Cerebellar nuclear complex (tissue), 1 donor: ENCODE measurements at places on chromosomes 6 and 20.

GRCh38 chr6:48139818-48140614, 29.0 kb upstream of the PTCHD4 start:
- no peak for DNase-seq

GRCh38 chr20:62365814-62366369, 1.2 kb downstream of the LAMA5 start:
- DNase-seq = no peak

GRCh38 chr6:158686791-158687381, 37.0 kb downstream of the SYTL3 start:
- no peak for DNase-seq

GRCh38 chr6:163579111-163579879, 164.8 kb downstream of the QKI start:
- no peak for DNase-seq

DNA sequence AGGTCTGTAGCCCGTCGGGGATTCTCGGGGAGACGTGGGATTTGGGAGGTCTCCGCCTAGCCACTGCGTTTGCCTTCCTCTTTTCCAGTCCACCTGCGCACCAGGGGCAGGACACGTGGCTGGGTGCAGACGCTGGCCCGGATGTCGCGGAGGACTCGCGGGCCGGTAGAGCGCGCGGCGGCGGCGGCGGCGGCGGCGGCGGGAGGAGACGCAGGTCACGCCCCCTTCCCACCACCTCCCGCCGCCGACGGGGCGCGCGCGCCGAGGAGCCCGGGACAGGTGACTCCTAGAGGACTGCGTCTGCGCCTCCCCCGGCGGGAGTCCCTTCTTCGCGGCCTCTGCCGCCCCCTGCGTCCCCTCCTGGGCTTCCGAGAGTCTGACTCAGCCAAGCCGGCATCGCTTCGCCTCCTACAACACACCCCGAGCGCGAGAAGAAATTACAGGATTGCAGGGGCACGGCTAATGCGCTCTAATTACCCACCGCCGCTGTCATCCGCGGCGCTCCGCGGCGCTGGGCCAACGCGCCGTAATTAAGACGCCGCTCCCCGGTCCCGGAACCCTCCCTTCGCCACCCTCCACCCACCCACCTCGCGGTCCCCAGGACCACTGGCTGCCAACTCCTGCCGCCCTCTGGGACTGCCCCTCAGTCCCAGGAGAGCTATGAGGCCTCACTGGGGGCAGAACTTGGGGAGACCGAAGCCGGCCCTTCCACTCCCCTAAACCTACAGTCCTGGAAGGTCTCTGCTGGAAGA, 124.5 kb downstream of the MRPL14 start:
- no peak for DNase-seq

GRCh38 chr6:149488815-149489214, 4.0 kb upstream of the ZC3H12D start:
- DNase-seq = no peak

DNA sequence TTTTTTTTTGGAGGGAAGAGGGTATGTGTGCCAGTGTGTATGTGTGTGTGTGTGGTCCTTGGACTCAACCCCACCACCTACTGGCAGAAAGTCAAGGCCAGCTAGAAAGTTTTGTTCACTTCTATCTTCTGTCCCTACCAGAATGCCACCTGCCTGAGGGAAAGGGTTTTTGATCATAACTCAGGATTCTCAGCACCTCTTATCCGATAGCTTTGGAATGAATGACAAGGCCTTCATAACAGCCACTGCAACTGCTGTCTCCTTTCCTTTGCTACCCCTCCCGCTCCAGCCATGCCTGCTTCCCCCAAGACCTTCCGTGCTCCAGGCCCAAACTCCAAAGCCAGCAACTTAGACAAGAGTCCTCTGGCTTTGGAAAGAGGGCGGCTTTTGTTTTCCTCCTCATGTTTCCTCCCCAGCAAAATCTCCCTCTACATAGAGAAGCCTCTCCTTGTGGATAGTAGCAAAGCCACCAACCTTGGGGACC, 18.7 kb downstream of the BTN3A1 start:
- no peak for DNase-seq

GRCh38 chr6:34001706-34002621, 143.9 kb downstream of the GRM4 start:
- no peak for DNase-seq

- DNase-seq = no peak
Measured at GRCh38 chr6:29933955-29934354, 8.4 kb upstream of the HLA-A start.

DNA sequence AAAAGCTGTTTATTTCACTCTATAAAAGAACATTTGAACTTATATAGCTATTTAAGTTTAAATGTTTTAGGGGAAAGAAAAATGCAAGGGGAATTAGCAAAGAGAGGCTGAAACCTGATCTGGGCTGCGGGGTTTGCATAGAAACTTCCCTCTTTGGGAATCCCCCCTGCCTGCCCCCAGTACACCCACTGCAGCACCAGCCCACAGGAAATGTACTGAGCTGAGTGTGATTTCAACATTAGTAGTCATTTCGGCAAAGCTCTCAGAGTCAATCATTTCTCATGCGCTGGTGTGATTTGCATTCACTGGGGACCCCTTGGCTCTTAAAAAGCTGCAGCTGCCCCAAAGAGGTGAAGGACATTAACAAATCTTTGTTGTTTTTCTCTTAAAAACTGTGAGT, 859.4 kb downstream of the MAFB start:
- no peak for DNase-seq

GRCh38 chr6:30678964-30679726, 6.3 kb upstream of the DHX16 start:
- peak; percentile 49 for DNase-seq

- no peak for DNase-seq
Measured at GRCh38 chr6:167739721-167740475, 86.8 kb upstream of the AFDN start.

DNA sequence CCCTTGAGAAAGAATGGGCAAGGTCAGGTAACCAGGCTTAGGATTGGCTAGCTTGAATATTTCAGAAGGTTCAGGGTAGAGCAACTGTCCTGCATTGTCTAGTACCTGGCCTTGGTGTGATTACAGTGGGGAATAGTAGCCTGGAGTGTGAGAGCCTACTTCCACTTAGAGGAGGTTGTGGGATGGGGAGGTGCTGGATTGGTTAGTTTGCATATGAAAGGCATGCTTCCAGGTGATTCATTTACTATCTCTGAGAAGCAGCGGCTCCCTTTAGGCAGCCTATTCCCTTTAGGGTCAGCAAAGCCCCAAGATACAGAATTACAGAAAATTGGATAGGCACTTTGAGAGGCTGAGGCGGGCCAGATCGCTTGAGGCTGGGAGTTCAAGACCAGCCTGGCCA, 25.0 kb upstream of the SCGN start:
- no peak for DNase-seq

GRCh38 chr20:53149148-53149889, 177.2 kb downstream of the TSHZ2 start:
- no peak for DNase-seq

GRCh38 chr6:118945217-118945616, 10.3 kb upstream of the MCM9 start:
- DNase-seq = no peak

- no peak for DNase-seq
Measured at GRCh38 chr20:50196896-50197295, 6.3 kb downstream of the CEBPB start.

- no peak for DNase-seq
Measured at GRCh38 chr6:81638366-81638765, 114.1 kb downstream of the TENT5A start.

DNA sequence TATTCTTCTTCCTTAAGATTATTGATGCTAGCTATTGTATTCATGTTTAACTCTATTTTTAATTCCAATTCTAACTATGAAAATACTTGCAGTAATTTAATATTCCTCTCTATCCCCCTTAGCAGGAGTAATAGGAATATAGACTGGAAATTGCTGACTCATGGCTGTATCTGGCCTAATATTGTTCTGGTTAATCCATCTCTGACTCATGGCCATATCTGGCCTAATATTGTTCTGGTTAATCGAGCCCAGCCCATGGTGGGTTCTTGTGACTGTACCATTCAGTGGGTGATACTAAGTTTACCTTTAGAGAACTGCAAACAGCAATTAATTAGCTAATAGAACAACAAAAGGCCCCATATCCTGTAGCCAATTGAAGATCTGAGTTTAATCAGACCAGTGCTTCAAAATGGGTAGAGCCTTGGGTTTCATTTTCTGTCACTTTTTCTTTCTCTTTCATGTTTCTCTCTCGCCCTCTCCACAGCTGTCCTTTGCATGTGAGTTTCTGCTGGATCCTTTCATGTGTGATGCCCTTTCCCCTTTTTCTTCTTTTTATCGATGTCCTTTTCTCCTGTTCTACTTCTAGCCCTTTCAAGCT, 50.6 kb downstream of the SLC22A3 start:
- DNase-seq = no peak

- no peak for DNase-seq
Measured at GRCh38 chr20:37007898-37008649, 56.6 kb upstream of the SAMHD1 start.

DNA sequence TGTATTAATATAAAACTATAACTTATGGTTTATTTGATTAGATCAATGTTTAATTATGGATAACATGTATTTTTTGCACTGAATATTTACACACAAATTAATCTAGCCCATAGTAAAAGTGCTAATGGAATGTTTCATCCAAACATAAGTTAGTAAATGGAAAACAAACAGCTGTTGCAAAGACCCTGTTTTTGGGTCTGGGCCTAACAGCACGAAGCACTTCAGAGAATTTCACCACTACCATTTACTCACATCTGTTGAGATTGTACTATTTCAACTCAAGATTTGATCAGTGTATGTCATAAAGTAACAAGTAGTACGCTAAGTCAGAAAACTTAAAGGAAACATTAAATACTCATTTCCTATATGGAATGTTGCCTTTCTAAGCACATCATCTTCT, 359.6 kb downstream of the LAMA2 start:
- no peak for DNase-seq

DNA sequence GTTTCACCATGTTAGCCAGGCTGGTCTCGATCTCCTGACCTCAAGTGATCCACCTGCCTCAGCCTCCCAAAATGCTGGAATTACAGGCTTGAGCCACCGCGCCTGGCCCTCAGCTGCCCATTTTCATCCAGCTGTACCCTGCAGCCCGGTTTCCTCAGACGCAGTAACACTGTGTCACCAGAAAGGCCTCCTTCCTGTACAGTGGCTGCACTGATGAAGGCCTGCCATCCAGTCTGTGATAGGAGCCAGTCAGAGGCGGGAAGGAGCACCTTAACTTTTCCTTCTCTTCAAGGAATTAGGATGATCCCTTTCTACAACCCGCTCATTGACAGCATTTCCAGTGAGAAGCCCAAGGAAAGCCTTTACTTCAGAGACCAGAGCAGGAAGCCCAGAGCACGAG, 75.9 kb downstream of the GFOD1 start:
- no peak for DNase-seq

- DNase-seq = no peak
Measured at GRCh38 chr6:18263418-18264218, 712 bp downstream of the DEK start.

GRCh38 chr6:52317841-52318581, 33.5 kb upstream of the MCM3 start:
- no peak for DNase-seq

DNA sequence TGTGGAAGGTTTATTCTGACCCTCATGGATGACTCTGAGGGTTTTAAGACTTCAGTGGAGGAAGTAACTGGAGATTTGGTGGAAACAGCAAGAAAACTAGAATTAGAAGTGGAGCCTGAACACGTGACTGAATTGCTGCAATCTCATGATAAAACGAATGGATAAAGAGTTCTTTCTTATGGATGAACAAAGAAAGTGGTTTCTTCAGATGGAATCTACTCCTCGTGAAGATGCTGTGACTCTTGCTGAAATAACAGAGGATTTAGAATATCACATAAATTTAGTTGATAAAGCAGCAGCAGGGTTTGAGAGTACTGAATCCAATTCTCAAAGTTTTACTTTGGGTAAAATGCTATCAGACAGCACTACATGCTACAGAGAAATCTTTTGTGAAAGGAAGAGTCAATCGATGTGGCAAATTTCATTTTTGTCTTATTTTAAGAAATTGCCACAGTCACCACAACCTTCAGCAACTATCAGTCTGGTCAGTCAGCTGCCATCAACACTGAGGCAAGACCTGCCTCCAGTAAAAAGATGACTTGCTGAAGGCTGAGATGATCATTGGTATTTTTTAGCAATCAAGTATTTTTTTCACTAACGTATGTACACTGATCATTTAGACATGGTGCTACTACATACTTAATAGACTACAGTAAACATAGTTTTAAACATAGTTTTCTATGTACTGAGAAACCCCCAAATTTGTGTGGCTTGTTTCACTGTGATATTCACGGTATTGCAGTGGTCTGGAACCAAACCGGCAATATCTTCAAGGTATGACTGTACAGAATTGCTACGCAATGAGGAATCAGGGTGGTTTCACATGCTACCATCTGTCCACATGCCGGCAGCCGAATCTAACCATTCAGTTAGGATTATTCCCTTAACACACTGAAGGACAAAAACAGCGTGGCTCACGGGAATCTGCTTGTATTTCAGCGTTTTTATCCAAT, 149.0 kb downstream of the MYB start:
- no peak for DNase-seq

GRCh38 chr6:137218473-137218916, 690 bp downstream of the IFNGR1 start:
- DNase-seq = no peak

- no peak for DNase-seq
Measured at GRCh38 chr6:138372711-138373463, 4.8 kb upstream of the SMIM28 start.

DNA sequence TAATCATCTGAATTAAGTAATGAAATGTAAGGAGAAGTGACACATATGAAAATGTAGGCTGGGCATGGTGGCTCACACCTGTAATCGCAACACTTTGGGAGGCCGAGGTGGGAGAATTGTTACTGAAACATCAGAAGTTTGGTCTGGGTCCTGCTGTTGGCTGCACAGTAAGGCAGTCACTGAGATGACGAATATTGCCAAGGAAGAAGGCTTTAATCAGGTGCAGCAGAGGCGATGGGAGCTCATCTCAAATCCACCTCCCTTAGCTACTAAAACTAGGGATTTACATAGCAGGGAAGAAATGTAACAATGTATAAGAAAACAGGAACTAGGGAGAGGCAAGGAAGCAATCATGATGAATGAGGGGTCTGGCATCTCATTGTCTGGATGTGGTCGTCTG, 50.1 kb downstream of the RBM24 start:
- no peak for DNase-seq

GRCh38 chr6:157274471-157275226, 48.7 kb downstream of the TMEM242 start:
- DNase-seq = no peak
